Activated CD4-positive, alpha-beta T cell treated with anti-CD3 and anti-CD28 coated beads for 36 hours (primary cell): ENCODE measurements at places on chromosomes 16 and 17. TPM values are rescaled to one million over a fixed set of nuclear protein-coding genes. Genes with fewer than 3 reads are reported as not detected.

GRCh38 chr17:48211011-48211410 lies 103.4 kb downstream of the SNX11 start:
- H3K27me3 ChIP-seq: no peaks in the 10 kb centered on the region
- peaks cover 5% of the 10 kb centered on the region for H3K36me3 ChIP-seq
- no peak overlapping the region for H3K4me3 ChIP-seq
- DNase-seq: no peak
- no peaks in the 10 kb centered on the region for H3K4me1 ChIP-seq

DNA sequence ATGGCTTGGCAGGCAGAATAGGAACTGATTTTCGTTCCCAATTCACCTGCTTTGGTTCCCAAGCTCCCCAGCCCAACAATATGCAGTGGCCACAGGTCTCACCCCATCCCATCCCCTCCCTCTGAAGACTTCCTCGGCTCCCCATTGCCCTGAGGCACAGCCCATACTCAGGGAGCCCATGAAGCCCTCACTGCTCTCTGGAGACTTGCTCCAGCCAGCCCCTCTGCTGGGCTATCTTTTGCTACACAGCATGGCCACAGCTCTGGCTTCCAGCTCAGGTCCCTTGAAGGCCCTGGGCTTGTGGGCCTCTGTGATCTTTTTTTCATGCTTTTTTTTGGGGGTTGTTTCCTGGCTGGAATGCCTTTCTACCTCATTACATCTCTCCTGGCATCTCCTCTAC lies 8.5 kb upstream of the RNF222 start:
- peaks cover 8% of the 10 kb centered on the region for H3K4me1 ChIP-seq
- no peaks in the 10 kb centered on the region for H3K36me3 ChIP-seq
- H3K27ac ChIP-seq: no peak overlapping the region
- H3K27me3 ChIP-seq: peaks cover 6% of the 10 kb centered on the region

DNA sequence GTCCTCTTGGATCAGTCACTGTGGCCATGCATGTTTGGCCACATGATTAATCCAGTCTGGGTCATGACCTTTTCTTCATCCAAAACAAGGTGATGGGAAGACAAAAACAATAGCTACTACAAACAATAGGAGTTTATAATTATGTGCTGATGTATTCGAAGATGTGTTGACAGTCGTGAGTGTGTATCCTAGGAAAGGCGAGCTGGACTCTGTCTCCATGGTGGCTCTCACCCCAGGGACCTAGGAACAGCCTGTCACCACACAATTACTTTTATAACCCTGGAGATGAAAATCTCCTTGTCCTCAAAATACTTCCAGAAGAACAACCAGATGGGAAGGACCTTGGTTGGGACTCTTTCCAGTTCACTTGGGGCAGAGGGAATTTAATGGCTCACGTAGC lies 9.8 kb upstream of the PLK1 start:
- H3K27ac ChIP-seq: no peak overlapping the region
- H3K36me3 ChIP-seq: peaks cover 70% of the 10 kb centered on the region
- no peak for DNase-seq
- no peaks in the 10 kb centered on the region for H3K27me3 ChIP-seq

DNA sequence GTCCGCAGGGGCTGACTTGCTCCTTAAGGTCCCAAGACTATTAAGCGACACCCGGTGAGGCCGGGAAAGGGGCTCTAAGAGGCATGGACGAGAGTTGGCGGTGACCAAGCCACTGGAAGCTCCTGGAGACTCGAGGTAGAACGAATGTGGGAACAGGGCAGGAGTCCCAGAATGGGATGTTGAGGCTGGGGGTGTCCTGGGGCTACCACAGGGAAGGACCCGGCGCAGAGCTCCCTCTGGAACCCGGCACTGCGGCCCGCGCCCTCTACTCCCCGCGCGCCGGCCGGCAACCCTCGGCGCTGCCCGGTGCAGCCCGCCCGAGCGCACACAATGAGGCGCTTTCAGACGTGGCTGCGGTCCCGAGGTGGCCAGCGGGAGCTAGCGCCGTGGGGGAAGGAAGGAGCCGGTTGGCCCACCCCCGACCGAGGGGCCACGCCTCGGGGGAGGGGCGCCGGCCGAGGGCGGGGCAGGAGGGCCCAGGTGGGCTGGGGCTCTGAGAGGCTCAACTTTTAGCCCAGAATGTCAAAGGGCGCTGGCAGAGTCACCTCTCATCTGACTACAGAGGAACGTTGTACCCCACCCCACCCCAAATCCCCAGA lies at the start of gene CHST6:
Gene CHST6 (minus strand): TSS at position 366 of the 599 bp plus-strand sequence. CDS start 15,613 bp downstream, outside the sequence.
- H3K36me3 ChIP-seq: no peaks in the 10 kb centered on the region
- no peak within 1 kb of the TSS for H3K27ac ChIP-seq
- peak within 1 kb of the TSS; percentile 44 for H3K4me3 ChIP-seq
- DNase-seq: peak; percentile 41
- H3K27me3 ChIP-seq: peaks cover 27% of the 10 kb centered on the region
- H3K4me1 ChIP-seq: peaks cover 9% of the 10 kb centered on the region

DNA sequence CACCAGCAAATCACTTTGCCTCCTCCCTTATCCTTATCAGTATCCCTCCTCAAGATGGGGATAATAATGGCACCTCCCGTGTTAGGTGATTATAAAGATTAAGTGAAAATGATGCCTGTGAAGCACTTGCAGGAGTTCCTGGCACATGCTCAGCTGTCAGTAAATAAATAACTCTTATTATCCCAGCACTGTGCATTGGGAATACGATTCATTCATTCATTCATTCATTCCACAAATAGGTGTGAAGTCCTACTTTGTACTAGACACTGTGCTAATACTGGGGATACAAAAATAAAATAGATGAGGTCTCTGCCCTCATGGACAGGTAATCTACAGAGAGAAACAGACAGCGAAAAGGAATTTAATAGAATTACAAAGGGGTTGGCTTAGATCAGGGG lies 2.0 kb downstream of the XYLT2 start:
- DNase-seq: no peak
- H3K36me3 ChIP-seq: peaks cover 7% of the 10 kb centered on the region
- peaks cover 35% of the 10 kb centered on the region for H3K4me1 ChIP-seq
- no peaks in the 10 kb centered on the region for H3K27me3 ChIP-seq
- H3K4me3 ChIP-seq: peak overlapping the region; percentile 90

GRCh38 chr16:21684199-21684598 lies 20.4 kb downstream of the OTOA start:
- peaks cover 3% of the 10 kb centered on the region for H3K27me3 ChIP-seq
- H3K27ac ChIP-seq: no peak overlapping the region
- no peaks in the 10 kb centered on the region for H3K4me1 ChIP-seq
- no peak overlapping the region for H3K4me3 ChIP-seq
- no peaks in the 10 kb centered on the region for H3K36me3 ChIP-seq

DNA sequence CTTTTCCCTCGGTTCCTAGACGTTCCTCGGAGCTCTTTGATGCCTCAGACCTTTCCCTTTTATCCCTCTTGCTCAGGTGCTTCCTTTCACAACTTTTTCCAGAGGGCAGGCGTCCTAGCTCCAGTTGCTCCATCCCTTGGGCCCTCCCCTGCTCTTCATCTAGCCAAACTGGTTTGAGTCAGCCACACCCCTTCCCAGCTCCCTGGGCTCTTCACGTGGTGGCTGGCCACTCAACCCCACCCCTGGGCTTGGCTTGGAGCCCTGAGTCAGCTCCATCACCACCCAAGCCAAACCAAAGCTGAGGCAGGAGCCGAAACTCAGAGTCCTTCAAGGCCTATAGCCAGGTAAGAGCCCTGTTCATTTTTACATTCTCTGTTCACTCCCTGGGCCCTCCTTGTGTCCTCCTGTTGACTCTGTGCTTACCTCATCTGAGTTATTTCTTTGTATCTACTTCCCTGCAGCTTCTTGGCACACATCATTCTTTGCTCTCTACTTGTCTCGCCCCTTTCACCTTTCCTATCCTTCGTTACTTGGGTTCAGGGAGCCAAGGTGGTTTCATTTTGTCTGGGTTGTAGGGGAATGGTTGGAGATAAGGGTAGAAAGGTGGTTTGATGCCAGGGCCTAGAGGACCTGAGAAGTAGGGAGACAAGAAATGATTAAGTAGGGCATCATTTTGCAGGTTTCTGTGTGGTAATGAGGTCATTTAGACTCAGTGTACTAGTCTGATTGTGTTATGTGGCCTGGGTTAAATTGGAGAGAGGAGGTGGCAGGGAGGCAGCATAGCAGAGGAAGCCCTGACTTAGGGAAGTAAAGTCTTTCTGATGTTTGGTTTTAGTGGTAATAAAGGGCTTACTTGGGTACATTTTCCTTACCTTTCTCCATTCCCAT lies 7.6 kb upstream of the PHKG2 start:
- DNase-seq: peak; percentile 28
- H3K27ac ChIP-seq: peak overlapping the region; percentile 73
- no peaks in the 10 kb centered on the region for H3K27me3 ChIP-seq
- no peak overlapping the region for H3K4me3 ChIP-seq
- H3K4me1 ChIP-seq: peaks cover 15% of the 10 kb centered on the region
- peaks cover 51% of the 10 kb centered on the region for H3K36me3 ChIP-seq

DNA sequence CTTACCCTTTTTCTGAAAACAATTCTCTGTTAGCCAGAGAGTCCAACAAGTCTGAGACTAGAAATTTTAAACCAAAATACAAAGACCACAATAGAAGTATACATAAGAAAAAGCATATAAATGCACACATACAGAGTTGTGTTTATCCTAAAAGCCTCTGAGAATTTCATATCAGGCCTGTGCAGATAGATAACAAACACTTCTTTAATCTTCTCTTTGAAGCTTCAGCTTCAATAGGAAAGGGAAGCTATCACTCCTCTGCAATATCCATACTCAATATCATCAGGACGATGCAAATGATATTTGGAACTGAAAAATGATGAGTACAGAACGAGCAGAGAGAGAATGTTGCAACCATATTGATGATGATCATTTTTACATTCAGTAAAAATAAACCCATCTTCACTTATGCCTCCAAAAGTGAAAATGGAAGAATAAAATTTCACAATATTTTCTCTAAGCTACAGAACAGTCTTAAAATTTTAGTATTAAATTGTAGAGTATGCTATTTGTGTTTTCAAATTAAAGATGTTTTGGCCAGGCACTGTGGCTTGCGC lies 61.6 kb downstream of the SKAP1 start:
- DNase-seq: no peak
- H3K4me1 ChIP-seq: peaks cover 28% of the 10 kb centered on the region
- H3K36me3 ChIP-seq: peaks cover 31% of the 10 kb centered on the region
- no peaks in the 10 kb centered on the region for H3K27me3 ChIP-seq
- no peak overlapping the region for H3K27ac ChIP-seq

DNA sequence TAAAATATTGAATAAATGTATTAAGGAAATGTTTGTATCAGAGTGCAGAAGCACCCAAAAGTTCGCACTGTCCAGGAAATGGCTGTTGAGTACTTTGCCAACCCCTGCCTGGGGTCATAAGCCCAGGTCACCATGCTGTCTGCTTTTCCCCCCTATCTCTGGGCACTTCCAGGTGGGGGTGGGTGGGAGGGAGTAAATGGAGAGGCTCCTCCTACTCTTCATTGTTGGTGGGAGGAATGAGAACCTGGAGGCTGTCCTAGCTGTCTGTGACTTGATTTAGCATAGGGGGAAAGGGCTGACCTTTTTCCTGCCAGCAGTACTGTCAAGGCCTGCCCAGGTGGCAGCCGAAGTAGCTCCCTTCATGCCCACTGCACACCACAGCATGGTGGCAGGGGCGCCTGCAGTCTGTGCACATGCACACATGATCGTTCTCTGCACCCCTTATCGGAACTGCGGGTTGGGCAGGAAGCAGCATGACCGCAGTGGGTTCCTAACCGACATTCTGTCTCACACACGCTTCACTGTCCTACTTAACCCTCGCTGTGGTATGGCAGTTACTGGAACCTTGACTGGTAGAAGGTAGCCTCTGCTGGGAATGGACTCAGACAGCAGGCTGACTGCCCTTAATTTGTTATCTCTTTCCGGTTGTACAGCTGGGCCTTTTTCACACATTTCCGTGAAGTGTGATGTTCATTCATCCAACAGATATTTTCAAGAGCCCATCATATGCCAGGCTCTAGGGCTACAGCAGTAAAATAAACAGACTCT lies 41.5 kb downstream of the LDHD start:
- H3K36me3 ChIP-seq: peaks cover 12% of the 10 kb centered on the region
- H3K27ac ChIP-seq: peak overlapping the region; percentile 97
- H3K4me3 ChIP-seq: peak overlapping the region; percentile 54
- DNase-seq: peak; percentile 89
- H3K27me3 ChIP-seq: no peaks in the 10 kb centered on the region

- H3K36me3 ChIP-seq: no peaks in the 10 kb centered on the region
- no peak for DNase-seq
- no peak overlapping the region for H3K27ac ChIP-seq
- H3K4me1 ChIP-seq: no peaks in the 10 kb centered on the region
- H3K4me3 ChIP-seq: no peak overlapping the region
These were observed 28.6 kb downstream of the ADAM11 start for GRCh38 chr17:44787271-44787940.

- peaks cover 10% of the 10 kb centered on the region for H3K4me1 ChIP-seq
- H3K4me3 ChIP-seq: no peak overlapping the region
- no peak overlapping the region for H3K27ac ChIP-seq
- peaks cover 50% of the 10 kb centered on the region for H3K36me3 ChIP-seq
- no peak for DNase-seq
These were observed 17.9 kb downstream of the CCDC57 start for GRCh38 chr17:82194765-82195164.

DNA sequence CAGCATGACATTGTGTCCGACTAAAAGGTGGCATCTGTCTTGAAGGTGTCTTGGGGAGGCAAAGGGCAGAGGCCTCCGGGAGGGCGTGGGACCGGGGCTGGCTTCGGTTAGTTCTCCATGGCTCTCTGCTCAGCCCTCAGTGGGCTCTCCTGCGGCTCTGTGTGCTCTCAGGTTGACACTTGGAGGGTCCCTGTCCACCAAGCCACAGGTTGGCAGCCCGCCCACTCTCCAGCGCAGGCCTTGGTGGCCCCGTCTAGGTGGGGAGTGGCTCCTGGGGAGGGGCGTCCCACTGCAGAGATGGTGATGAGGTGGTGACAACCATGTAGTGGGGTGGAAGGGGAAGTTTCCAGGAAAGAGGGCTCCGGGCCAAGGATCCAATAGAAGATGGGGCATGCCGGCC lies 31.6 kb downstream of the ADGRG5 start:
- H3K4me3 ChIP-seq: no peak overlapping the region
- H3K27me3 ChIP-seq: no peaks in the 10 kb centered on the region
- peak overlapping the region; percentile 2 for H3K27ac ChIP-seq
- H3K4me1 ChIP-seq: peaks cover 31% of the 10 kb centered on the region
- no peaks in the 10 kb centered on the region for H3K36me3 ChIP-seq
- no peak for DNase-seq

- no peak for DNase-seq
- peaks cover 5% of the 10 kb centered on the region for H3K36me3 ChIP-seq
- no peak overlapping the region for H3K4me3 ChIP-seq
- no peaks in the 10 kb centered on the region for H3K27me3 ChIP-seq
- H3K27ac ChIP-seq: no peak overlapping the region
- H3K4me1 ChIP-seq: peaks cover 21% of the 10 kb centered on the region
These were observed 262.6 kb downstream of the NTN1 start for GRCh38 chr17:9283909-9284308.

DNA sequence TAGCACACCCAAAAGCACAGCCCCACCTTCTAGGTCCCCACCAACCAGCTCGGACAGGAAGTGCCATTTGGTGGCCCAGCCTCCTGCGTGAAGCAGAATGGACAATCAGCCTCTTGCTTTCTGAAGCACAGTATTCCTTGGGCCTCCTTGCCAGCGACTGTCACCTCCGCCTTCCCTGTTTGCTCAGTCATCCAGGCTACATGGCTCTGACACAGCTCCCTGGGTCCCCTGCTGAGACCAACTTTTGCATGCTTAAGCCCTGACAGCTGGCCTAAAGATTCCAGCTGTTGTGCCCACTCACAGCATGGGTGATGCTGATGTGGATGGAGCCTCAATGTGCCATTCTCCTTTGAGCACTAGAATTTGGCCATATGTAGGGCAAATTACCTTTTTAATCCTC lies 4.5 kb upstream of the CACNG5 start:
- no peak overlapping the region for H3K27ac ChIP-seq
- H3K4me3 ChIP-seq: no peak overlapping the region
- DNase-seq: no peak
- H3K4me1 ChIP-seq: no peaks in the 10 kb centered on the region
- no peaks in the 10 kb centered on the region for H3K36me3 ChIP-seq

Gene WNT3
- total RNA-seq: 0.12 TPM

Gene SPAG7
- 61.4 TPM for total RNA-seq

Gene RAB26
- total RNA-seq: not detected

Gene KRTAP4-9
- total RNA-seq: not detected

Gene MT4
- not detected for total RNA-seq
